Activated T-cell treated with anti-CD3 and anti-CD28 coated beads, Interleukin-2, amount 50 U/mL, for 48 hours (primary cell): ENCODE measurements at places on chromosomes 13 and 19.
A peak's percentile ranks its signal among the peaks of the same experiment; 100 is the strongest.

- peak; percentile 32 for DNase-seq
Observed at GRCh38 chr13:74246487-74246886, 112.3 kb upstream of the KLF12 start.

GRCh38 chr19:35149463-35149862, 5.1 kb upstream of the FXYD5 start:
- no peak for DNase-seq

GRCh38 chr13:70792121-70792520, 683.9 kb upstream of the KLHL1 start:
- no peak for DNase-seq

DNA sequence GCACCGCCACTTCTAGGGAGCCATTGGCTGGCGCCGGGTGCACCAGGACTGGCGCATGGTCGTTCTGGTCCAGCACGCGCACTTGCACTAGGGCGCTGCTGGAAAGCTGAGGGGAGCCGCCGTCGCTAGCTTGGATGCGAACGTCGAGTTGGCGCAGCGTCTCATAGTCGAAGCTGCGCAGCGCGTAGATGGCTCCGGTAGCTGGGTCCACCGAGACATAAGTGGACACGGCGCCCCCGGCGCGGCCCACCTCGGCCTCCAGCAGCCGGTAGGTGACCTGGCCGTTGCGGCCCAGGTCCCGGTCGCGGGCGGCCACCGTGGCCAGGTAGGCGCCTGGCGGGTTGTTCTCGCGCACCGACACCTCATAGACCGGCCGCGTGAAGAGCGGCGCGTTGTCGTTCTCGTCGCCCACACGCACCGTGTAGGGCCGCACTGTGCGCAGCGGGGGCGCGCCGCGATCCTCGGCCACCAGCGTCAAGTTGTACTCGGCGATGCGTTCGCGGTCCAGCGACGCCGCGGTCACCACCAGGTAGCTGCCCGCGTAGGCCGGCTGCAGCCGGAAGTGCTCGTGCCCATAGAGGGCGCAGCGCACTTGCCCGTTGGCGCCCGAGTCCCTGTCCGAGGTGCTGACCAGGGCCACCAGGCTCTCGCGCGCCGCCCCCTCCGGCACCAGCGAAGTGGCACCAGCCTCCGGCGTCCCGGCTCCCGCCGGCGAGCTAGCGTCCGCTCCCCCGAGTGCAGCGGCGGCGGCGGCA, 1.7 kb downstream of the PCDH8 start:
- DNase-seq, result peak; percentile 62

DNA sequence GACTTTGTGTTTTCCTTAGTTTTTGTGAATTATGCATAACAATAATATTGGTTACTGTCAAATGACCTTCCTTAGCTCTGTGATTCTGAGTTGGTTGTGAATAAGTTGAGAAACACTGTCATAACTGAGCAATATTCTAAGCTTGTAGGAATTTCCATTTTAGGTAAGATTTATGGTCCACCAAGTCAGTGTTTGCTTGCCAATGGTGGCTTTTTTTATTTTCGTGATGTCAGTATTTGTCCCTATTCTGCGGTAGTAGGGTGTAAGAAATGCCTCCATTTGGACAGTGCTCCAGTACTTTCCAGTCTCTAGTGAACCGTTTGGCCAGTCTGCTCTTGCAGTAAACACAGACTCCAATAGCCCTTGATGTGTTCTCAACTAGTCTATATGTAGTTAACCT, 94.7 kb downstream of the FRY start:
- DNase-seq, result no peak

- DNase-seq, result no peak
Observed at GRCh38 chr19:16548956-16549355, 6.7 kb upstream of the CHERP start.

- DNase-seq, result no peak
Observed at GRCh38 chr19:10636304-10636972, 11.1 kb downstream of the SLC44A2 start.

DNA sequence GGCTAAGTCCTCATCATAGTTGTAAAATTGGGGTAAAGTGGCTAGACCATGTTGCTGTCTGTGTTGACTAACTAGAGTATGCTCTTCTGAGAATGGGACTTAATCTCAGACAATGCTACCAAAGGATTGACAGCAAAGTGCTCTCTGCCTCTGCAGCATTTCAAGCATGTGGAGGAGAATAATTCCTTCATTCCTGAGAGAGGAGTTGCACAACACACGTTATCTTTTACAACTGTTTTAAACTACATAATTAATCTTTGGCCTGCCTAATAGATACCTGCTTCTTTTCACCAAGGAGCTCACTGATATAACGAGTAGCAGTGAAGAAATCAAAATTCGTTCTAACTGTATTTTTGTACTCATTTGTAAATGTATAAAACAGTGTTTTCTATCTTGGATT, 2172.2 kb downstream of the PCDH9 start:
- DNase-seq, result no peak

DNA sequence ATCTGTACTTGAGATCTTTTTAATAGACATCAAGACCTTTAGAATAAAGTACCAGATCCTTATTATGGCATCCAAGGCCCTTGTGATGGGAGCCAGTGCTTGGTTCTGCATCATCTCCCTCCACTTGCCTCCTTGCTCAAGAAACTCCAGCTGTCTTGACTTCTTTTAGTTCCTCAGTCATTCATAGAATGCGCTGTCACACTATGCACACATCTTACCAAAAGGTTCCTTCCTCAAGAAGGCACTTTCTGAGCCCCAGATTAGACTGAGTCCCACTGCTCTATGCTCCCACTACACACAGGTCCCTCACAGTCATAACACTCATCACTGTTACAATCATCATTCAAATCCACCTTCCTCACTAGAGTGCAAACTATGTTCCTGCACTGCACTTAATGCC, 57.8 kb upstream of the ITM2B start:
- no peak for DNase-seq

GRCh38 chr13:96020931-96021330, 32.3 kb downstream of the UGGT2 start:
- DNase-seq, result no peak

- no peak for DNase-seq
Observed at GRCh38 chr13:94177041-94177440, 302.4 kb downstream of the DCT start.

- no peak for DNase-seq
Observed at GRCh38 chr19:30719999-30720345, 347.8 kb downstream of the ZNF536 start.

- DNase-seq, result peak; percentile 92
Observed at GRCh38 chr19:2607712-2608601, 94.5 kb downstream of the GNG7 start.

GRCh38 chr13:29453617-29454011, 141.9 kb downstream of the SLC7A1 start:
- DNase-seq, result no peak

GRCh38 chr13:111968336-111969010, 98.5 kb upstream of the SOX1 start:
- no peak for DNase-seq

GRCh38 chr19:33720691-33721682, 75.7 kb upstream of the KCTD15 start:
- DNase-seq, result no peak

DNA sequence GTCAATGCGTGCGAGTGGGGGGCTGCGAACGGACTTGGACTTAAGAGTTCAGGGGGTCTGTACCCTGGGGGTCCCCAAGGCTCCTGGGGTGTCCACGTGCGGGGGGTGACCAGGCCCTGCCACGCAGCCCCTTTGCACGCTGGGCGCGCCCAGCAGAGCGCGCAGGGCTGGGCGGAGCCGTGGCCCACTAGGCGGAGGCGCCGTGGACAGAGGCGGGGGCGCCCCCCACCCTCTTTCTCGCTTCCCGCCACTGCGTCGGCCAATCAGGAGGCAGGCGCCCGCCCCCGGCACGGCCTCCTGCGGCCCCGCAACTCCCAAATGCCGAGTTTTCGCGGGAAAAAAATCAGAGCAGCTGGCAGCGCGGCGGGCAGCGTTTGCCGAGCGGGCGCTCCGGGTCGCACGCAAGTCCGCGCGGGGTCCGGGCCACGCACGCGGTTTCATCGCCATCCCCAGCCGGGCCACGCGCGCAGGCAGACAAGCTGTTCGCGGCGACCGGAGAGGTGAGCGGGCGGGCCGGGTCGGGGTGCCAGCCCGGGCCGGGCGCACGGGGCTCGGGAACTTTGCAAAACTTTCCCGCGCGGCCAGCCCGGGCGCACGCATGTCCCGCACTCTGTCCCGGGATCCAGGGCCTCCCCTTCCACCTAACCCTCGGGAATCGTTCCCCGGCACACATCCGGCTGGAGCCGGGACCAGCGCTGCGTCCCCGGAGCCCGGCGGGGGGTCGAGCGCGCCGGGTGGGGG, at the start of gene UHRF1:
Gene UHRF1 (plus strand): TSS at position 346 of the 741 bp plus-strand sequence. CDS start 1,385 bp downstream, outside the sequence.
- peak; percentile 91 for DNase-seq

DNA sequence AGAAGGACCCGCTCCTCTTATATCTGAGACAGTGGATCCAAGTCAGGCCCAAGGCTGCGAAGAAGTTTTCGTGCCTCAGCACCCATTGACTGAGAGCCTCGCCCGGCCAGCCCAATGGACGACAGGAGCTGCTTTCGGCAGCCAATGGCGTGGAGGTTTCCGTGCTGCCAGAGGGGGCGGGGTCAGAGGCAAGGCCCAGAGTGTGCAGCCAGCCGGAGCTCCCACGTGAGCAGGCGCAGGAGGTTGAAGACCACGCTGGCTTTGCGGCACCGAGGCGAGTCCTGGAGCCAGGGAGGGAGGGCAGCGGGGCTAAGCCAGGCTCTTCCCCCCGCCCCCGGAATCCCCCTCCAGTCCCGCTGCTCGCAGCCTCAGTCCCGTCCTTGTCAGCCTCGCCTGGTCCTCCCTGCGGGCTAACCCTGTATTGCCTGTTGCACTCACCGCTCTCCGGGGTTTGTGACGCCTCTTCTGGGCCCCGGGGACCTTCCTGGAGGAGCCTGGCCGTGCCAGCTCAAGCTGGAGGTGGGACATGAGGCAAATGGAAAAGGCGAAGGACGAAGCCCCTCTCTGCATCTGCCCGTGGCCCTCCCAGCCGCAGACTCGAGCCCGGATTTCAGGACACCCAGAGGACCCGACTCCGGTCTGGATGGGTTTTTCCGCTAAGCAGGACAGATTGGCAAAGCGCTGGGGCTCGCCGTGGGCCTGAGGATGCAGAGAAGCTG, 1.5 kb downstream of the IFNL4 start:
- DNase-seq, result peak; percentile 52

DNA sequence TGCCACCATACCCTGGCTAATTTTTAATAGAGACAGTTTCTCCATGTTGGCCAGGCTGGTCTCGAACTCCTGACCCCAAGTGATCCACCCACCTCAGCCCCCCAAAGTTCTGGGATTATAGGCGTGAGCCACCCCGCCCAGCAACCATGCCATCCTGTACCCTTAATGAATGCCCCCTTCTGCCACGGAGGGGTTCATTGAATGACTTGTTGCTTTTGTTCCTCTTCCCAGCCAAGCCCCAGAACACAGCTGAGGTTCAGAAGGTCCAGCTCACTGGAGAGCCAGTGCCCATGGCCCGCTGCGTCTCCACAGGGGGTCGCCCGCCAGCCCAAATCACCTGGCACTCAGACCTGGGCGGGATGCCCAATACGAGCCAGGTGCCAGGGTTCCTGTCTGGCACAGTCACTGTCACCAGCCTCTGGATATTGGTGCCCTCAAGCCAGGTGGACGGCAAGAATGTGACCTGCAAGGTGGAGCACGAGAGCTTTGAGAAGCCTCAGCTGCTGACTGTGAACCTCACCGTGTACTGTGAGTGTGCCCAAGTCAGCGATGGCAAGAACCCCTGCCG, 6.0 kb downstream of the PVR start:
- DNase-seq, result no peak

GRCh38 chr19:28208745-28209144, 1004.2 kb downstream of the UQCRFS1 start:
- DNase-seq, result no peak

DNA sequence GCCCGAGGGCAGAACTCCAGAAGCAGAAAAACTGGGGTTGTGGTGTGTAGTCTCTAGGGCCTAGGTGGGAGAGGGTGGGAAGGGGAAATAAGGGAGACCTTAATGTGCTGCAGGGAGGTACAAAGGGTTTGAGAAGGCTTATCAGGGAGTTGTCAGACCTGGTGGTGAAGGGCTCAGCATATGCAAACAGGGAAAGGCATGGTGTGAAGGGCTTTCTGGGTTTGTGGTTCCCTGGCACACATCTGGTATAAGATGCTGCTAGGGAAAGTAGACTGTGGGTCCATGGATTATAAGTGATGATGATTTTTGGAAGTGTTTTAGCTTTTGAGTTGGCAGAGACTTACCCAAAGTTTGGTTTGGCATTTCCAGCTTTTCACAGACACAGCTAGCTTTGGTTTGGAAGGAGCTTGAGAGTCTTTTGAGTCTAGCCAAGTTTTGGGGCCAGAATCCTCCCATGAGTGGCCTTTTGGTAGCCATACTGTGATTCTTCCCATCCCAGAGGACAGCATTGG, 2.2 kb downstream of the TRIM28 start:
- no peak for DNase-seq

DNA sequence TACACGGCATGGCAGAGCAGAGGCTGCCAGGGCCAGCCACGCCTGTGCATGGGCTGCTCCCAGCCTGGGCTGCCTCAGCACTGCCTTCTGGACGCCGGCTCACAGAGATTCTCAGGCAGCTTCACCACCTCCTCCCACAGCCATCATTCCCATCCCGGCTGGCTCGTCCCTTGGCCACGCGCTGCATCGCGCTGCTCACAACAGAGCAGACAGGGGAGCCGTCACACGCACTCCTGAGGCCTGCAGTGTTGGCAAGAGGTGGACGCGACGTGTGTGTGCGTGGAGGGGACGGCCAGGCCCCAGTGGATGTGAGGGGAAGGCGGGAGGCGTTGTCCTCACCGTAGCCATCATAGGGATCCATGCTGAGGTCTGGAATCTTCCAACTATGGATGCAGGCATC, 7.6 kb upstream of the PRKD2 start:
- no peak for DNase-seq

DNA sequence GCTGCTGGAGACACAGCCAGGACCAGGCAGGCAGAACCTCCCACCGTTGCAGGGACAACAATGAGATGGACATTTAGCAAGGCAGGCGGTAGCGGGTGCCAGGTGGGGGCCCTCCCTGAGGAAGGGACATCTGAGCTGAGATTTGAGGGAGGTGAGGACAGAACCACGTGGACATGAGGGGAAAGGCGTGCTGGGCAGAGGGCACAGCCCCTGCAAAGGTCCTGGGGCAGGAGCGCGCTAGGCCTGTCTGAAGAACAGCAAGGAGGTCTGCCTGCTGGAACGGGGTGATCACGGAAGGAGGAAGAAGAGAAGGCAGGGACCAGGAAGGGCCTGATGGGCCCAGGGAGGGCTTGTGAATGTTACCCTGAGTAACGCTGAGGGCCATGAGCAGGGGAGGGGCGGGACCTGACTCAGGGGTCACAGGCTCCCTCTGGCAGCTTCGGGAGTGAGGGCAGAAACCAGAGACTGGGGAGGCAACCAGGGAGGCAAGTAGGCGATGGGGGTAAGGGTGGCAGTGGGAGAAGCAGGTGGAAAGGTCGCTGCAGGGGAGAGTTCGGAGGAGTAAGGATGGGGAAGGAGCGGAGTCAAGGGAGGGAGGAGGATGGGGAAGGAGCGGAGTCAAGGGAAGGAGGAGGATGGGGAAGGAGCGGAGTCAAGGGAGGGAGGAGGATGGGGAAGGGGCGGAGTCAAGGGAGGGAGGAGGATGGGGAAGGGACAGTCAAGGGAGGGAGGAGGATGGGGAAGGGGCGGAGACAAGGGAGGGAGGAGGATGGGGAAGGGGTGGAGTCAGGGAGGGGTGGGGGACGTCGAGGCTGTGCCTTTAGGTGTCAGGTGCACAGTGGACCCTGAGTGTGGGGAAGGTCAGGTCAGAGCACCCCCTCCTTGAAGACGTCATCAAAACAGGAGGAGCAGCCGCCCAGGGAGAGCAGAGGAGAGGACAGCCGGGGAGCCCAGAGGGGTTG, 15.7 kb upstream of the B3GNT3 start:
- DNase-seq, result no peak

GRCh38 chr19:1254081-1254527, 5.7 kb downstream of the MIDN start:
- DNase-seq, result no peak

GRCh38 chr13:110746438-110746837, 32.9 kb downstream of the ING1 start:
- no peak for DNase-seq
